Stimulated activated CD4-positive, alpha-beta T cell treated with anti-CD3 and anti-CD28 coated beads, Interleukin-2, amount 100 ng/mL, for 24 hours (primary cell): ENCODE measurements at places on chromosomes 11 and 22.
A peak's percentile ranks its signal among the peaks of the same experiment; 100 is the strongest.

GRCh38 chr11:57751676-57752253 lies at the start of gene BTBD18:
TSS of gene BTBD18 (minus strand) at chr11:57751819. CDS start at chr11:57751188, 631 bp downstream.
- DNase-seq: no peak

DNA sequence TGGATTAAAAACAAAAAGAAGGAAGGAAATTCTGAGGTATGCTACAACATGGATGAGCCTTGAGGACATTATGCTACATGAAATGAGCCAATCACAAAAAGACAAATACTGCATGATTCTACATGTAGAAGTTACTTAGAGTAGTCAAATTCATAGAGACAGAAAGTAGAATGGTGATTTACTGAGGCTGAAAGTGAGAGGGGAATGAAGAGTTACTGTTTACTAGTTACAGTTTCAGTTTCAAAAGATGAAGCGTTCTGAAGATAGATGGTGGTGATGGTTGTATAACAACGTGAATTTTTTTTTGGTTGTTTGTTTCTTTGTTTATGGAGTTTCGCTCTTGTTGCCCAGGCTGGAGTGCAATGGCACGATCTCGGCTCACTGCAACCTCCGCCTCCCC lies 9.5 kb downstream of the OR5P2 start:
- DNase-seq: no peak

- no peak for DNase-seq
Observed at GRCh38 chr22:36073476-36073875, 44.9 kb upstream of the RBFOX2 start.

DNA sequence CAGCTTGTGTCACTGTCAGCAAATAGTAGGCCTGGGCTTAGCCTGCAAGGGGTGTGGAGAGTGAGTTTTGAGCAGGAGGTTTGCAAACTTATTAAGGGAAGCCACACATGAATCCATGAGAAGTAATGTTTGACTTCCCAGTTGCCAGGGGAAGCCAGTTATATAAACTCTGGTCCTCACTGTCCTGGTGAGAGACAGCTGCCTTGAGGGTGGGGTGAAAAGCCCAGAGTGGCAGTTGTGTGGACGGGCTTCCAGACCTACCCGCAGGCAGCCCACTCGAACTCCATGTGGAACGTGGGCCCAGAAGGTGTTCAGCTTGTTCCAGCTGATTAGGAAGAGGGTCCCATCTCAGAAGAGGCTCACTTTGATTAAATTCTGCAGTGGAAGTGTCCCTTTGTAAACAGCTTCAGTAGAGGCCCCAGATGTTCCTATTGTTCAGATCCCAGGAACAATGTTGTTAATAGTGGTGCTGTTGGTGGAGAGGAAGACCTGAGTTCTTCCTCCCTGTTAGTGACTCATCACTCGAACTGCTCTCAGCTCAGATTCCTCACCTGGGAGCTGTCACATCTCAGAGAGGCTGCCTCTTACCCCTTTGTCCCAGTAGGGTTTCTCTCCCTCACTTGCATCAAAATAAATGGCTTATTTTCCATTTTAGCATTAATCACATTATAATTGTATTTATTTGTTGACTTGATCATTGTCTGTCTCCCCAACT lies 63.4 kb downstream of the GRAMD1B start:
- no peak for DNase-seq

- DNase-seq: no peak
Observed at GRCh38 chr22:29330753-29331152, 15.3 kb upstream of the RASL10A start.

- peak; percentile 17 for DNase-seq
Observed at GRCh38 chr11:62925745-62926679, 4.8 kb upstream of the CHRM1 start.

DNA sequence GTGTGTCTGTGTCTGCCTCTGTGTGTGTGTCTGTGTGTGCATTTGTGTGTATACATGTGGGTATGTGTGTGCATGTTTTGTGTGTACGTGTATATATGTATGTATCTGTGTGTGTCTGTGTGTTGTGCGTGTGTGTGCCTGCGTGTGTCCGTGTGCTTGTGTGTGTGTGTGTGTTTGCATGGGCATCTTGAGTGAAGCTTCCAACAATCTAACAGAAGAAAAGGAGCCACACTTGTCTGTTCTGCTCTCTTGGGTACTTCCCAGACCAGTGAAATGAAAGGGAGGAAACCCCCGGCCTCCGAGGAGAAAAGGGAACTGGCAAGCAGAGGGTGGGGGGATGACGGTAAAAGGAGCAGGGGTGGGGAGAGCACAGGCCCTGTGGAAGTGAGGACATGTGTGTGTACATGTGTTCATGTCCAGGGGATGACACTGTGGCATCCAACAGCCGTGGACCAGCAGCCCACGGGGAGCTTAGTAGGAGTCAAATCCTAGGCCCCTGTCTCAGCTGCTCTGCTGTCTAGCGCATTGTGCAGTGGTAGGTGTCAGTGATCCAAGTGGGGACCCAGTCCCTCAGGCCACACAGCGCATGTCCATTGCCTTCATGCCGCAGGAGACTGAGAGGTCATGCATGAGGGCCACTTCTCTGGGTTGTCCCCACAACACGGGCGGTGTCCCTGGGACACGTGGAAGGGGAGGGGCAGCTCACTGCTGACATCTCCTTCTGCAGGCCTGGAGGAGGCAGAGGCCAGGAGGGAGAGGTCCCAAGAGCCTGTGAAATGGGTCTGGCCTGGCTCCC lies 8.1 kb downstream of the CSF2RB start:
- no peak for DNase-seq

DNA sequence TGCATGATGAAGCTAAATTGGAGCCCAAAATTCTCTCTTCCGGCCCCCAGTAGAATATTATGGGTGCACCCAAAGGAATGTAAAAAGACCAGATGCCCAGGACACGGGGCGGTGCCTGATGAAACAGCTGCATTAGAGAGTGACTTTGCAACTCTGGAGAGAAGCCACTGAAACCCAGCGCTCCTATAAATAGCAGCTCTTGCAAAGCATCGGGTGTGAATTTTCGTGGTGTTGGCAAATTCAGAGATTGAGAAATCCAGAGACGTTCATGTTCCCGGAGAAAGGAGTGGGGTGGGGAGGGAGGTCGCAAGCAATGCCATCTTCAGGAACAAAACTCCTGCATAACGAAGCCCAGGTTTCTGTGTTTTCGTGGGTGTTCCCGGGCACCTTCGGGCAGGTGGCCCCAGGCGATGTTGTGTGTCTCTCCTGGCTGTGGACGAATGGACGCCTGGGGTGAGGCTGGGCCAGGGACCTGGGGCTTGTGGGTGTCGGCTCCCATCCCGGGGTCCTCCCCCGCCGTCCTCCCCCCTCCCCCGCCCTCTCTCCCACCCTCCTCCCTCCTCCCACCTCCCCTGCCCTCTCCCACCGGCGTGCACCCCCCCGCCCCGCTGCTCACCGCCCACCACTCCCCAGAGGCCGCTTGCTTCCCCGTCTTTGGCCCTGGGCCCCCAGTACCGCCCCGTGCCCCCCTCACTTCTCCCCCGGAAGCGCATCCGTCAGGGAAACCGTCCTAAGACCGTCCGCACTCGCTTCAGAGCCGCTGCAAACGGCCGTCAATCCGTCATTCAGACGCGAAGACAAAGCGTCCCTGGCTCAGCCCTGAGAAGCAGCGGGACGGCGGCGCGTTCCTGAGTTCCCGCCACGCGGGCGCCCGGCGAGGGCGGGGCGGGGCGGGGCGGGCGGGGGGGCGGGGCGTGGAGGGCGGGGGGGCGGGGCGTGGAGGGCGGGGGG lies 26.7 kb upstream of the TOLLIP start:
- DNase-seq: peak; percentile 58

DNA sequence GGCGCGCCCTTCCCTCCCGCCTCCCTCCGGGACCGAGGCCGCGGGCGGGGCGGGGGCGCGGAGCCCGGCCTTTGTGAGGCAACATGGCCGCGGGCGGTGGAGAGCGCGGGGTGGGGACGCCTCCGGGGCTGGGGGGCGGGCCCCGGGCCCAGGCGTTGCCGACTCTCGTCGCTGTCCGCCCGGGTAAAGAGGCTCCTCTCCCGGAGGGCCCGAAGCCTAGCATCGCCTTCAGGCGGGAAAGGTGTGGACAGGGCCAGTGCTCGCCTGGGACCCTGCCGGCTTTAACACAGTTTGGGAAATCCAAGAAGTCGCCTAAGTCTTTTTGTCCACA lies 369 bp downstream of the DGCR8 start:
- DNase-seq: peak; percentile 78

DNA sequence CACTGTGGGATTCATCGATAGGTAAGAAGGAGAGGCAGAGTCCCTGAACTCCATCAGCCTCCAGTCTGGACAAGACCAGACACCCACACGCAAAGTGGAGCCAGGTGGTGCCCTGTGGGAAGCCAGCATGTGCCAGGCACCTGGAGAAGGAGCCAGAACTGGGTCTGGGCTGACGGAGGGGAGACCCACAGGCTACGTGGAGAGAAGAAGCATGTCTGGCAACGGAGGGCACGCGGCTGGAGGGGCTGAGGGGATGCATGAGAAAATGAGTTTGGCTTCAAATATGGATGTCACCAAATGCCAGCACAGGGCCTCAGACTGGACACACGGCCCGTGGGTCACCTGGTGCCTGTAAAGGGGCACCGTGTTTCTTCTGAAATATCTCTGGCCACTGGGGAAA lies 55.7 kb downstream of the LINC01488 start:
- no peak for DNase-seq

- DNase-seq: no peak
Observed at GRCh38 chr11:120020981-120021380, 116.9 kb downstream of the TRIM29 start.

- DNase-seq: no peak
Observed at GRCh38 chr11:78952890-78953289, 378.2 kb upstream of the NARS2 start.

- no peak for DNase-seq
Observed at GRCh38 chr11:15618583-15619032, 503.9 kb downstream of the INSC start.

DNA sequence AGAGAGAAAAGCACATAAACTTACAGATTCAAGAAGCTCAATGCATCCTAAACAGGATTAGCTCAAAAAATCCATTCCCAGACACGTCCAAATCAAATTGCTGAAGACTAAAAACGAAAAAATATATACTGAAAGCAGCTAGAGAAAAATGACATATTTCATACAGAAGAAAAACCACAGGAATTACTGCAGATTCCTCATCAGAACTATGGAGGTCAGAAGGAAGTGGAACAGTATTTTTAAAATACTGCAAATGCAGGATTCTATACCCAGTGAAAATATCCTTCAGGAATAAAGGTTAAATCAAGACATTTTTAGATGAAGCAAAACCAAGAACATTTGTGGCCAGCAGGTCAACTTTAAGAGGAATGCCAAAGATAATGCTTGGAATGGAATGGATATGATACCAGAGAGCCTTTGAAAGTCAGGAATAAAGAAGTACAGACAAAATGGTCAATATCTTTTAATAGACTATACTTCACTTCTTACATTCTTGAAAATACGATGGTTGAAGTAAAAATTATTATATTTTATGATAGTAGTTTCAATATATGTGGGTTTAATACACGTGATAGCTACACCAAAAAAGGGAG lies 352.9 kb downstream of the CTTN start:
- DNase-seq: no peak

DNA sequence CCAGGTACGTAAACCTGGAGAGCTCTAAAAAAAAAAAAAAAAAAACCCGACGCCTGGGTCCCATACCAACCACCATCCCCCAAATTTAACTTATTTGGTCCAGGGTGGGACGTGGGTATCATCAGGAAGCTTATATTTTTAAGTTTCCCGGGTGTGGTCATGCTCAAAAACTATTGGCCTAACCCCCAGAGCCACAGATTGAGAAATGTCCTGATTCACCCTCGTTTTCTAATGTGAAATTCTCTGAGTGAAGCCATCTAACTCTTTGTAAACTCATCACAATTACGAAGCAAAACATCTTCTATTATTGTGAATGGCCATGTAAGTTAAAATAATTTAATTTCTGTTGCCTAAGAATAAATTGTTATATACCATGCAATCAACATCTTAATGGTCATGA lies 29.6 kb downstream of the PAK1 start:
- DNase-seq: no peak

GRCh38 chr11:4466871-4467442 lies 15.5 kb upstream of the OR52K1 start:
- DNase-seq: no peak

- DNase-seq: no peak
Observed at GRCh38 chr11:84212468-84213390, 926.6 kb upstream of the CCDC90B start.

DNA sequence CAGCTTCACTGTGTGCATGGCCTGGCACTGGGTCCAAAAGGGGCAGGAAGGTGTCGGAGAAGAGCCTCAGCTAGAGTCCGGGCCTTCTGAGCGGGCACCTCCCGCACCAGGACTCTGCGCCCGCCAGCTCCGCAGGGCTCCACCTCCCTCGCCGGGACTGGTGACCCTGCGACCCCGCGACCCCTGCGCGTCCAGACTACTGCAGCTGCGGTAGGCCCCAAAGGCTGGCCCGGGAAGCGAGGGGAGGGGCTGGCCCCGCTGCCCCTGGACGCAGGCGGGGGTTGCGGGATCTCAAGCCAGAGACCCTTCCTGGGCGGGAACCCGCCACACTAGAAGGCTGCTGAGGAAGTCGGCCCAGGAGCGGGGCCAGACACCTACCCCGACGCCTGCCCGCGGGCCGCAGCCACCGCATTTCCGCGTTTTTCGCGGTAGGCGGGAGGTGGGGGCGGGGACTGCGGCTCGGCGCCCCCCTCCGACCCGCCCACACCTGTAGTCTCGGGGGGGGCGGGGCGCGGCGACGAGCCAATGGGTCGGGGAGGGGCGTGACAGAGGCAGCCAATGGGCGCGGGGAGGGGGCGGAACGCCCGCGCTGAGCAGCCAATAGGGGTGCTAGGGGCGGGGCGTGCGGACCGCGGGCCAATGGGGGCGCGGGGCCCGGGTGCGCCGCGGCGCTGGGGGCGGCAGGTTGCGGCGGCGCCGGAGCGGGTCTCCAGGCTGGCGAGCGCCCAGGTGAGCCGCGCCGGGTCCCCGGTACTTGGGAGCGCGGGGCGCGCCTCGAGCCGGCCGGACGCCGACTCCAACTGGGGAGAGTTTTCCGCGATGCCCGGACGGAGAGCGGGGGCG lies at the start of the genes LMNTD2 and RASSF7:
LMNTD2 (minus strand) TSS at position 434 of the 843 bp plus-strand sequence; CDS start at position 412, 22 bp downstream.
RASSF7 (plus strand) TSS at position 666 of the 843 bp plus-strand sequence. CDS start 799 bp downstream, outside the sequence.
- DNase-seq: peak; percentile 96

- no peak for DNase-seq
Observed at GRCh38 chr11:48022445-48022844, 42.1 kb downstream of the PTPRJ start.

- no peak for DNase-seq
Observed at GRCh38 chr11:71474141-71474770, 21.3 kb downstream of the NADSYN1 start.

GRCh38 chr11:10861799-10862198 lies 3.9 kb upstream of the ZBED5 start:
- DNase-seq: no peak

GRCh38 chr22:27240298-27241075 lies 561.1 kb downstream of the MN1 start:
- no peak for DNase-seq

- peak; percentile 43 for DNase-seq
Observed at GRCh38 chr11:117438371-117439000, 110.8 kb downstream of the CEP164 start.

DNA sequence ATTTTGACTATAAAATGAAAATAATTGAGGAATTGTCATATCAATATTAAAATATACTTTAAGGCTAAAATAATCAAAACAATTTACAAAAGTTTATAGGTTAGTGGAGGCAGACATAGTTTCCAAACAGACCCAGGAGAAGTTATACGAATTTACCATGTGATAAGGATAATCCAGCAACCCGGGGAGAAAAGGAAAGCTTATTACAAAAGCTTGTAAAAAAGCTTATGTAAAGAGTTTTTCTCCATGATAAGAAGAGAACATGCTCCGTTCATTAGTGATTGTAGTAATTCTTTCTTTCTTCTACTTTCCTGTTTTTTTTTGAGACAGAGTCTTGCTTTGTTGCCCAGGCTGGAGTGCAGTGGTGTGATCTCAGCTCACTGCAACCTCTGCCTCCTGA lies 79.0 kb downstream of the ATXN10 start:
- DNase-seq: no peak

GRCh38 chr11:74731301-74732094 lies at the start of gene CHRDL2:
TSS of gene CHRDL2 (minus strand) at chr11:74731426. CDS start at chr11:74730888, 538 bp downstream.
- no peak for DNase-seq
